Stimulated activated CD4-positive, alpha-beta T cell treated with anti-CD3 and anti-CD28 coated beads, Interleukin-4, amount 100 ng/mL, for 4 hours (primary cell): ENCODE measurements at places on chromosomes 1 and 21.

DNA sequence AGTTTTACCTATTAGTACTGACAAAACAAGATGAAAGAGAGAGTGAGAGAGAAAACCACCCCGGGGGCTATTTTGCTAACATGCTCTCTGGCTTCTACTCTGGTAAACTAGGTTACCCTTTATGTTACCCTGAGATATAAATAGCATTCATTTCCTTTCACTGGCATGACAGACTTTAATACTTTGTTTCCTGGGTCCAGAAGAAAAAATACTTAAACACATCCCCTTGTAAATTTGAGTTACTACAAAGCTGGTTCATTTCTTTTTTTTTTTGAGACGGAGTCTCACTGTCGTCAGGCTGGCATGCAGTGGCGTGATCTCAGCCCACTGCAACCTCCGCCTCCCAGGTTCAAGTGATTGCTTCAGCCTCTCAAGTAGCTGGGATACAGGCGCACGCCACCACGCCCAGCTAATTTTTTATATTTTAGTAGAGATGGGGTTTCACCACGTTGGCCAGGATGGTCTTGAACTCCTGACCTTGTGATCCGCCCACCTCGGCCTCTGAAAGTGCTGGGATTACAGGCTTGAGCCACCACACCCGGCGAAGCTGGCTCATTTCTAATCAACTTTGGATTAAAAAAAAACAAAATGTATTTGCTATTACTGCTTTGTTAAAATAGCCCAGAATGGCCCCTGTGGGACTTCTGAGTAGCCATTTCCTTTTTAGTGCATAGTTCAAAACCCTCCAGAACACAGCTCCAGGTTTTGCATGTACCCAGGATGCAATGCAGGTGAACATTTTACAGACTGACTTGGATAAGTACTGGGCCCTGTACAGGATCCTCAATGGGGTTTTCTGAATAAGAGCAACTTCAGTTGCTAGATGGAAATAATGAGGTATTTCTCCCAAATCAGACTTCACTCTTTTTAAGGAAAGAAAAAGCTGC, 20.6 kb downstream of the INPP5B start:
- DNase-seq: no peak

DNA sequence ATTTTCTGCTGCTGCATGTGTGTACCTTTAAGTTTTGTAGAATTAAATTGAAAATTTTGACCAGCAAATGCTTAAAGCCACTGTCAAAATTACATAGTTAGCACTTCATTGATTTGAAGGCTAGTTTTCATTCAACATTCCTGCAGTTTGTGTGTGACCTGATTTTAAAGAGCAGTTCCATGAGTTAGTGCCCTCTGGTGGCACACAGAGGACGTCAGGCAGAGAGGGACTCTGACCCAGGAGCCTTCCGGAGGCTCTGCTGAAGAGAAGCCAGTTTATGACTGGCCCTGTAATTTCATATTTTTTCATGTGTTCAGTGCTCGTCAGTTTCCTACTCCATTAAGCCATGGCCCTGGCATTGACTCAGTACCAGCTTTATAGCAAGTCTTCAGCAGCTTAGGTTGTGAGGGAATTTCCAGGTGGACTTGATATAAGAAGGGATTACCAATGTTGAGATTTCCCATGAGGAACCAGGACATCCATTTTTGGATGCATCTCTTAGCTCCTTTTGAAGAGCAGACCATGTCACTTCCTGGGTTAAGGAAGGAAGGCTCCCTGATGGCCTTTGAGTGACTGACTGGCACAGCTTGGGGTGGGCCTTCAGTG, 104.7 kb downstream of the CAMTA1 start:
- peak; percentile 24 for DNase-seq

GRCh38 chr21:25862596-25862995, 127.8 kb downstream of the GABPA start:
- DNase-seq: no peak

GRCh38 chr21:20661745-20662422, 336.3 kb upstream of the NCAM2 start:
- DNase-seq: no peak

- DNase-seq: no peak
These were observed at the start of gene CFHR5 for GRCh38 chr1:196977278-196977677. Gene CFHR5, plus strand, starts transcription at chr1:196977556. Its CDS starts 109 bp downstream, at chr1:196977665.

GRCh38 chr1:57198912-57199311, 224.9 kb downstream of the DAB1 start:
- no peak for DNase-seq

DNA sequence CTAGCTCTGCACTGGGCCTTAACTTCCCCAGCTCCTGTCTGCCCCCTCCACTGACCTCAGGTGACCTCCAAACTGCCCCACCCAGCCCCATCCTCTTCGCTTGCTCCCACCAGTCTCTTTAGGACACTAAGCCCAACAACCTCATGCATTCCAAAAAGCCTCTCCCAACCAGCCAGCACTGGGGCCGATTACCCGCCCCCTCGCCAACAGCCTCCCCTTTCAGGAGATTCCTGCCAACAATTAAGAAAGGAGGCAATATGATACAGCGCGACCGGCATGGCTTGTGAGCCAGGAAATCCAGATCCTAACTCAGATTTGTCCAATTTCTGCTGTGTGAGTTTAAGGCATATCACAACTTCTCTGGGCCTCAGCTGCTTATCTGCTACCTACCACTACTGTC, 14.7 kb downstream of the KANK4 start:
- no peak for DNase-seq

DNA sequence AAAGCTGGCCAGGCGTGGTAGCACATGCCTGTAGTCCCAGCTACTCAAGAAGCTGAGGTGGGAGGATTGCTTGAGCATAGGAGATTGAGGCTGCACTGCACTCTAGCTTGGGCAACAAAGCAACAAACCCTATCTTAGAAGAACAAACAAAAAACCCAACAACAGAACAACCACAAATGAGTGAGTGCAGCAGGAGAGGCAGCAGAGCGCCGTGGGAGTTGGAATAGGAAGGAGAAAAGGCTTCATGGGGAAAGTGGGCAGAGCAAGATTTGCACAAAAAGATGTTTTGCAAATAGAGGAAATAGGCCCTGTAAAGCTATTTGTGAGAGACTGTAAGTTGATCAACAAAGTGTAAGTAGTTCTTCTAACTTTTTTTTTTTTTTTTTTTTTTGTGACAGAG, 19.6 kb downstream of the SMAP2 start:
- no peak for DNase-seq

- peak; percentile 23 for DNase-seq
These were observed 546 bp downstream of the KIF21B start for GRCh38 chr1:201022820-201023516.

- no peak for DNase-seq
These were observed 114.6 kb upstream of the DUSP10 start for GRCh38 chr1:221856228-221857093.

GRCh38 chr1:31745096-31745945, 18.8 kb downstream of the ADGRB2 start:
- peak; percentile 33 for DNase-seq

- no peak for DNase-seq
These were observed 32.7 kb upstream of the DR1 start for GRCh38 chr1:93313026-93313425.

- no peak for DNase-seq
These were observed 137.1 kb downstream of the PROX1 start for GRCh38 chr1:214124915-214125314.

- no peak for DNase-seq
These were observed 72.9 kb downstream of the AGPAT3 start for GRCh38 chr21:43937891-43938309.

GRCh38 chr21:29265690-29266479, 32.8 kb upstream of the BACH1 start:
- DNase-seq: peak; percentile 21

DNA sequence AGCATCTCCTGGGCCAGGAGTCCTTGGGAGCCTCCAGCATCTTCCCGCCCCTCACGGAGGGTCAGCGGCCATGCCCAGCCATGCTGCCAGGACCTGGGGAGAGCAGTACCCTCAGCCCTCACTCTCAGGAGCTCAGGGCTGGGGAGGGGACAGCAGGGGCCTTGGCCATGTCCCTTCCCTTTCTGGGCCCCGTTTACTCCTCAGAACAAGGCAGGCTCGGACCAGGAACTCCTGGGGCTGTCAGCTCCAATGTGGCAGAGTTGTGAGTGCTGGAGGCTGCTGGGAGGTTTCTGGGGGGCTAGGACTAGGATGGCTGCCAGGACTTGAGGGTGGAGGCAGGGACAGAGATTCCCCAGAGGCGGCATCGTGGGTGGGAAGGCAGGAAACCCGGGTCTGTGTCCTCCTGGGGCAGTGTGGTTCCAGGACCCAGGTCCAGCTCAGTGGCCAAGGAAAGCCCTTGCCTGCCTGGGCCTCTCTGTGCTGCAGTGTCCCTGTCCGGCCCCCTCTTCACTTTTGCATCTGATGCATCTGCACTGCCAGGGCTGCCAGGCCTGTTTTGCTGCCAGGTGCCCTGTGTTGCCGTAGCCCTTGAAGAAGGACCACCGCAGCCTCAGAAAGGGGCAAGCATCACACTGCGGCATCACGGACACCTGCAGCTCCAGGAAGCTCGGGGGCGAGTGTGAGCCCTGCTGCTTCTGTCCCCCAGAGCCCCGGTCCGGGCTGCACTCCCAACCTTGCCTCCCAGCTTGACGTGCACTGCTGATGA, 223.9 kb downstream of the CAMTA1 start:
- no peak for DNase-seq

GRCh38 chr1:238552271-238552670, 661.5 kb upstream of the ZP4 start:
- no peak for DNase-seq

DNA sequence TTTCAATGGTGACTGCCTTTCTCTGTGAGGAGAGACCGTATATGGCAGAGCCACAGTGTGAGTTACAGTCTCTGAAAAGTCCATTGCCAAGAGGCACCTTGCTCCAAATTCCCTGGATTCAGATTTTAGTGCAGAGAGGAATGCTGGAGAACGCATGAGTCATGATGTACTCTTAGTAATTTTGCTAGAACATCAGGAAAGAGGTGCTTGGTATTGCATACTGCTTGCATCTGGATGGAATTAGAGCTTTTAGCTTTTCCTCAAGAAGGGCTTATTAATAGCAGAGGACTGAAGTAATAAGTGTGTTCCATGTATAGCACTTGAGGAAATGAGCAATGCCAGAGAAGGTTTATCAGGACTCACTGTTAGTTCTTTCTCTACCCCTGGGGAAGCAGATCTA, 40.5 kb upstream of the AKT3 start:
- no peak for DNase-seq
